ENCODE measurements at places on chromosomes 16 and 17.
A peak's percentile ranks its signal among the peaks of the same experiment; 100 is the strongest.

DNA sequence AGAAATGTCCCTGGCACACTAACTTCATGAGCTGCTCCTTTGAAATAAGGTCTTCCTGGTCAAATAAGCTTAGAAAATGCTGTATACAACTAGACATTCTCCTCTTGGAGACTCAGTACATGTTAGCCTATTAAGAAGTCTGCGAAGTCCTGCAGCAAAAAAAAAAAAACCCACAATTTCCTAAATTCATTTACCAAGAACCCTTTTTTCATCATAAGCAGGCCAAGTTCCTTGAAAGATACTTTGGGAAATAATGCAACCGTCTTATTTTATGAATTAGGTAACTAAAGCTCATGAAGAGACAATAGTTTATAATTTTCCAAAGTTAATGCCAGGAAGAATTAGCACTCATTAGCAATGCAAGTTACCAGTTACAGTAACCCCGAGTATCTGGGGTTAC lies 49.0 kb upstream of the HAS3 start:
- no peak for DNase-seq

- DNase-seq, result no peak
Measured at GRCh38 chr16:5852151-5852550, 754.6 kb upstream of the EEF2KMT start.

DNA sequence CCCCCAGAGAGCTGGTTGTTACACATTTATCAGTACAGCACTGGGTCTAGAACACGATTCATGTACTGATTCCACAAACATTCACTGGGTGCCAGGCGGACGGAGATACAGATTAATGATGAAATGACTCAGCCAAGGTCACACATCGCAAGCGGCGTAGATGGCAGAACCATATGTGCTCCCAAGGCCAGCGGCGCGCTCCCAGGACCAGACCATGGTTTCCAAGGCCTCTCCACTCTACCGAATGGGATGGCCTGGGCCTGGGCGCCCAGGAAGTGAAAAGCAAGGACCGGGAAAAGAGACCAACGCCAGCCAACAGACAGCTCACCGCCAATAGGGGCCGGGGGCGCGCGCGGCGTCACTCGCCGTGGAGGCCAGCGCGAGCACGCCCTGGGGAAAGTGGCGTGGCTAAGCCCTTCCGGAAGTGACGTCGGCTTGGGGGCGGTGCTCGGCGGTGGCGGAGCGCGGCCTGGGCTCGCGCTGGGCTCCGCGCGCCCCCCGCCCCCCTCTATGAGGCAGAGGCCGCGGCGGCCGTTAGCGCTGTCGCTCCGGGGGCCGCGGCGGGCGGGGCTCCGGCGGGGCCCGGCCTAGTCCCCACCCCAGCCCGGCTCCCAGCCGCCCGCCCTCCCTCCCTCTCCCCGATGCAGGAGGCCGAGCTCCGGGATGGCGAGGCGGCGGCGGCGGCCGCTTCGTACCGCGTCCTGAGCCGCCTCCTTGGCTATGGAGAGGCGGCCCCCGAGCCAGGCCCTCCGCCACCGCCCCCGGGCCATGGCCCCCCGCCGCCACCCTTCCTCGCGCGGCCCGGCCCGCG lies at the start of gene SOCS7:
TSS of gene SOCS7 (plus strand) at position 433 of the 811 bp plus-strand sequence. CDS start at position 642, 209 bp downstream.
- DNase-seq, result peak; percentile 95

GRCh38 chr16:35146031-35146710 lies 1686.8 kb downstream of the TP53TG3F start:
- no peak for DNase-seq

- DNase-seq, result no peak
Measured at GRCh38 chr16:23527961-23528643, 17.8 kb upstream of the GGA2 start.

GRCh38 chr16:17364319-17365210 lies 106.2 kb downstream of the XYLT1 start:
- DNase-seq, result no peak

DNA sequence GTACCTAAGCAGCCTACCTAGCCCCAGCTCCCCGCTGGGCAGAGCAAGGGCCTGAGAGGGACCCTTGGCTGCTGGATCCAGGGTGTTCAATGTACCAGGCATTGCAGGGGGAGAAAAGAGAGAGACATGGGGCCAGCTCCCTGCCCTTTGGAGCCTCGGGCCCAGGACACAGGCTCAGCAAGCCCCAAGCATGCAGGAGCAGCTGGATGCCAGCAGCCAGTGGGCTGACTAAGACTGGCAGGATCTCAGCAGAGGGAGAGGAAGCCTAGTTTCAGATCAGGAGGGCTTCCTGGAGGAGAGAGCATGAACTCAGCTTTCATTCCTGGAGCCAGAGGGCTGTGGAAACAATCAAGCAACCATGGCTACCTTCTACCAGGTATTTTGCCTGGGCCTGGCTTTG lies 82.0 kb upstream of the NKD1 start:
- DNase-seq, result no peak

DNA sequence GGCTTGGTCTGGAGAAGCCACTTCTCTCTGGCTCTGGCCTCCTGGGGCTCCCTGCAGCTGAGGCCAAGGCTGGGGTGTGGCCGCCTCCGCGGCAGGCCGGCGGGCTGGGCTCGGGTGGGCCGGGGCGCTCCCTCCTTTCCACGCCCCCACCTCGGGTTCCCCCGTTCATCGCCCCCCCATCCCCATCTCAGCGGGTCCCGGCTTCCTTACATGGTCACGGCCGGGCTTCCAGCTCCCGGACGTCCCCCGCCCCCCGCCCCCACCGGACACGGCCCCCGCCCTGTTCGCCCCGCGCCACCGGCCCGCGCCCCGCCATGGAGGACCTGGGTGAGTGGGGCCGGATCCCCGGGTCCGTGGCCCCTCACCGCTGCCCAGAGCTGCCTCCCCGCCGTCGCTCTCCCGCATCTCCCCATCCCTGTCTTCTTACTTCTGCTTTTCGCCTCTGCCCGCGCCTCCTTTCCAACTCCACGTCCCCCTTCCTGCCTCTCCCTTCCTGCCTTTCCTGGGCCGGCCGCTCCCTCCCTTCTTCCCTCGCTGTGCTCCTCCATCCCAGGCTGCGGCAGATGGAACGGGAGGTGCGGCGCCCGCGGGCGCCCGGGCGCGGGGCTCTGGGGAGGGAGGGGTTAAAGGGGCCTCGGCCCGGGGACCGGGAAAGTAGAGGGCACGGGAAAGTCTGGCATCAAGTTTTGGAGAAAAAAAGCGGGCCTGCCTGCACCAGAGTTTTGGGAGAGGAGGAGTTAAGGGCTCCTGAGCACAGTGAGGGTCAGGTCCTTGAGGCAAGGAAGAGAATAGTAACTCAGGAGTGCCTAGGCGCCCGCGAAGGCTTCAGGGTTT lies at the start of gene TGFB1I1:
TSS of gene TGFB1I1 (plus strand) at position 278 of the 834 bp plus-strand sequence. CDS start at position 315, 37 bp downstream.
- DNase-seq, result no peak
